Fibroblast of skin of left biceps (primary cell): ENCODE measurements at places on chromosomes 7 and 10.

DNA sequence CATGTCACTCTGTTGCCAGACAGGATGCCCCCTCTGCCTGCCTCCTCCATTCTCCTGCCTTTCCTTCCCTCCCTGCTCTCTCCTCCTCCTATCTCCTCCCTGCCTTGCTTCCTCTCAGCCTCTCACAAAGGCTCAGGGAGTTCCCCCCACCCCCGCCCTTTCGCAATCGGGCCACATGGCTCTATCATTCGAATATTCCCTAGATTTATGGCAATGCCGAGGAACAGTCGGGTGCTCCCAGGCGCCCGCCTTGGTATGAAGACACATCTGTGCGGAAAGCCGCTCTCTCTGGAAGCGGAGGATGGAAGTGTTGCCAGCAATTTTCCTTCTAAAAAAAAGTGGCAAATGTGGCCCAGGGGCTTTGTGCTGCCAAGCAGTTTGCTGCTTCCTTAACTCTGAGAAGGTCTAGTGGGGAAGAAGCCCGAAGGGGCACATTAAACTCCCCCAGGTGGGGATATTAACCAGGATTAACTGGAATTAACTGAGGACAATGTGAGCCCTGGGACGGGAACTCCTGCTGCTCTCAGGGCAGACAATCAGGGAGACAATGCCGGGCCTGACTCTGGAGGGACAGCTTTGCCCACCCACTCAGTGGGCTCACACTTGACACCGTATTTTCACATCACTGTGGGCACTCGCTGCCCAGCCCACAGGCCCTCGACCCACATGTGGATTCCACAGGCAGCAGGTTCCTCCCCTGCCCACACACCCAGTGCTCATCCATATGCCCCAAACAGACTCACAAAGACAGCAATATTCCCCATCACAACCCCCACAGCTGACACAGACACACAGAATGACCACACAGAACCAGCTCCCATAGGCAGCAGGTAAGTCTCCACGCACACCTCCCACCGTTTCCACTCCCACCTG lies 88.4 kb upstream of the SMNDC1 start:
- peak; percentile 71 for DNase-seq

- DNase-seq: no peak
These were observed 4.2 kb downstream of the SFTPD start for GRCh38 chr10:79944428-79945395.

DNA sequence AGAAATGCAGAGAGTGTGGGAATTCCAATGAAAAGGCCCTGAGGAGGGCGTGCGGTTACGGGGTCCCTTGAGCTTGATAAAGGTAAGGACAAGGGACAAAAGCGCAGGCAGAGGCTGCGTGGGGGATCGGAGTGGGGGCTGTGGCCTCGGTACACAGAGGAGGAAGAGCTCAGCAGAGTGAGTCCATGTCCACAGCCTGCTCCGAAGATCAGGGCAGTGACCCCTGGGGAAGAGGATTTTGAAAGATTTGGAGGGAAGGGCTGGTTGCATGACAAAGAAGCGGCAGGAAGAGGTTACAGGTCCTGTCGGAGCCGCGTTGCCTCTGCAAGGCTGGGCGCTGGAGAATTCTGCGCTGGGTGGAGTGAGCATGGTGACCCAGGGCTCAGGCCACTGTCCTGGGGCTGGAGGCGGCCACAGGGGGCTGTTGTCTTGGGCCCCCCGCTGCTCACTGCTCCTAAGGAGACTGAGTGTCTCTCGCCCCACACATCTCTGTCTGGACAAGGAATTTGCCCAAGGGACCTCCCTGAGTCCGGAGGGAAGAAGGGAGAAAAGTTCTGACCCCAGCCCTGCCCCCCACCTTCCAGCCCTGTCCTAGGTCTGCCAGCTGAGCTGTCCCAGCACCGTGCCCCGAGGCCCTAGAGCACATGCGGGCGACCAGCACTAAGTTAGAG lies 69.8 kb upstream of the INSIG1 start:
- DNase-seq: no peak

GRCh38 chr7:90349305-90349704 lies 2.8 kb downstream of the GTPBP10 start:
- no peak for DNase-seq

DNA sequence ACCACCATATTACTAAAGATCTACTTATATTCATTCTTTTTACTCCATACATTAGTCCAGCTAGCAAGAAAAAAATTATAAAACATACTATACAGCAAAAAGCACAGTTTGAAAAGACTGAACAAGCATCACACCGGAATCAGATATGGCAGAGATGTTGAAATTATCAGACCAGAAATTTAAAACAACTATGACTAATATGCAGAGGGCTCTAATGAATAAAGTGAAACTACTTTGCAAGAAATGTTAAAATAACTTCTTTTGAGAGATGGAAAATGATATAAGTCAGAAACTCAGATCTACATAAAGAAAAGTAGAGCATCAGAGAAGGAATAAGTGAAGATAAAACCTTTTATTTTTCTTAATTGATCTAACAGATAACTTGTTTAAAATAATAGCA lies 50.9 kb downstream of the SGCE start:
- no peak for DNase-seq

GRCh38 chr7:1137517-1138167 lies 22.4 kb downstream of the ZFAND2A start:
- DNase-seq: no peak

DNA sequence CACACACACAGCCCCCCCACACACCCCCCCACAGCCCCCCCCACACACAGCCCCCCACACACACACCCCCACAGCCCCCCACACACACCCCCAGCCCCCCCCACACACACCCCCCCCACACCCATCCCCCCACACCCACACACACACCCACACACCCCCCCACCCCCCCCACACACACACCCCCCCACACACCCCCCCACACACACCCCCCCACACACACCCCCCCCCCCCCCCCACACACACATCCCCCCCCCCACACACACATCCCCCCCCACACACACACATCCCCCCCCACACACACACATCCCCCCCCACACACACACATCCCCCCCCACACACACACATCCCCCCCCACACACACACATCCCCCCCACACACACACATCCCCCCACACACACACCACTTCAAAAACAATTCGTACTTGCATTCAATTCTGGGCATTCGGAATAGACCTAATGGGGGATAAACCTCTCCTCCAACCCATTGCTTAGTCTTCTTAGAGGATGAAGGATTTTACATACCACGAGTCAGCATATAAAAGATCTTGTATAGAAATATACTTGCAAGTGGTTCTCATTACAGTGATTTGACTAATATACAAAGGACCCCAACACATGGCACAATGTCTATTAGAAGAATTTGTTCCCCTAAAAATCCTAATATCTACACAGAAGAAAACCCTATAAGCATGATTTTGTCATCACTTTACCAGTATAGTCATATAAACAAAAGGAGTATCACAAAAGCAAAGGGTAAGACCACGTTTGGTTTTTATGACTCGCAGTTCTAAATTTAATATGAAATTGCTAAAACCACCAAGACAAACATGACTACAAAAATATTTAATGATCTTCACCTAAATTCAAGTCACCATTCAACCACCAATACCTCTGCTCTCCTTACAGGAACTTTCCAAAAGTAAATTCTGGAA lies 80.9 kb downstream of the DIP2C start:
- DNase-seq: no peak

DNA sequence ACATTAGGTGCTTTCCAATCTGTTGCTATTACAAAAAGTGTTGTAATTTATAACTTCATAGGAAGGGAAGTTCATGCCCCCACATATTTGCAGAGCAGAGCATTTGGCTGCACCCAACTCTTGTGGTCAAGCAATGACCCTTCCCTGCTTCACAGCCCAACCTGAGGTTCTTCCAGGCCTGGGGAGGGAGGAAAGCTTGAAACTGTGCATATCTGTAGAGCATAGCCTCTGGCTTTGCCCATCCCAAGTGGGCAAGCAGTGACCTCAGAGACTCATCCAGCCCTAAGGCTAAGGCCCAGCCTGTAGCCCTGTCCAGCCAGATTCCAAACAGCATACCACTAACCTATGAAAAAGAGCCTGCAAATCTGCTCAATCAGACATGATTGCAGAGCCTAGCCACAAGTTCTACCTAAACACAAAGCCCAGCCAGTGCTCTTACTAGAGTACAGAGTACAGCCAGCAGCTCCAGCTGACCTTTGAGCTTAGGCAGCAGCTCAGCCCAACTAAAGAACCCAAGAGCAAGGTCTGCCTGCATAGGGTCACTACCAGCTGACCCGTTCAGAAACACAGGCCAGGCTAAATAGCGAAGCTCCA lies 14.4 kb upstream of the GSTK1 start:
- DNase-seq: no peak

GRCh38 chr10:114259824-114260223 lies 20.8 kb downstream of the VWA2 start:
- no peak for DNase-seq

- no peak for DNase-seq
These were observed 126.2 kb upstream of the ACBD5 start for GRCh38 chr10:27366769-27367168.

- no peak for DNase-seq
These were observed 8.2 kb downstream of the NAPEPLD start for GRCh38 chr7:103140685-103141084.

DNA sequence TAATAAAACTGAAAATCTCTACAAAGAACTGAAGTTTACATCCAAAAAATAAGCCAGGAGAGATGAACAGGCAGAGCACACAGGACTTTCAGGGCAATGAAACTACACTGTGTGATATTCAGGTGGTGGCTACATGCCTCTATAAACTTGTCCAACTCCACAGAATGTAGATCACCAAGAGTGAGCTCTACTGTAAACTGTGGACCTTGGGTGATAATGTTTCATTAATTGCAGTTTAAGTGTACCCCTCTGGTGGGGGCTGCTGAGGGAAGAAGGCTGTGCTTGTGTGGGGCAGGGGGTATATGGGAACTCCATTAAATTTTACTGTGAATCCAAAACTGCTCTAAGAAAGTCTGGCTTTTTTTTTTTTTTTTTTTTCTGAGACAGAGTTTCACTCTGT lies 22.7 kb downstream of the YWHAG start:
- DNase-seq: no peak

GRCh38 chr10:63664341-63664885 lies 143.2 kb downstream of the REEP3 start:
- no peak for DNase-seq

DNA sequence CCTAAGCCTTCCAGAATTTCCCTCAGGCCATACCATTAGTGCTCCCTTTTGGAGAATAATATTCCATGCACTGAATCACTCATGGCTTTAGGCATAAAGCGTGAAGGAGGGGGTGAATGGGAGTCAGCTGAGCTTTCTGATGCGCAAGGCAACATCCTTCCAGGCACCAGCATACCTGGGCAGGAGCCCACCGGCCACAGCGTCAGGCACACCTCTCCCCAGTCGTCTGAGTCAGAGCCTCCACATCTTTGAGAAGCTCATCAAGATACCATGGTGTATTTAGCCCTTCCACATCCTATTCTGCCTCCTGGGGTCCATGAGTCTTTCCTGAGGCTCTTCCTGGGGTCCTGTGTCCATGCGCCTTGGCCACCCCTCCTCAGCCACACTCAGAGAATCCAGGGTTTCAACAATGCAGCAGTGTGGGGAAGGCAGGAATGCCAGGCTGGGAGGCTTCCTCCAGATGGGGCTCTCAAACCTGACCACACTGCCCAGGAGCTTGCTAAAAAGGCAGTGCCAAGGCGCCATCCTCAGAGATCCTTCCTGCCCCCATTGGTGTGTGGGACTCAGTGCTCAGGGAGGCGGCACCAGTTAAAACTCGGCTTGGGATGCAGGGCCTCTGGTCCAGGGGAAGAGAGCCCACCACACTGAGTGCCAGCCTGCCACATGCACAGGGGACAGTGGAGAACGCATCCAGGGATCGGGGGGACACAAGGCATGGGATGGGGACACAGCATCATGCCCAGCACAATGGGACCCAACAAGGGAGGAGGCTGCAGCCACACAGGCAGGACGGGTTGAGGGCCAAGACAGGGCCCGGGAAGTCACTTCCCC lies 31.6 kb downstream of the RASGEF1A start:
- DNase-seq: no peak

DNA sequence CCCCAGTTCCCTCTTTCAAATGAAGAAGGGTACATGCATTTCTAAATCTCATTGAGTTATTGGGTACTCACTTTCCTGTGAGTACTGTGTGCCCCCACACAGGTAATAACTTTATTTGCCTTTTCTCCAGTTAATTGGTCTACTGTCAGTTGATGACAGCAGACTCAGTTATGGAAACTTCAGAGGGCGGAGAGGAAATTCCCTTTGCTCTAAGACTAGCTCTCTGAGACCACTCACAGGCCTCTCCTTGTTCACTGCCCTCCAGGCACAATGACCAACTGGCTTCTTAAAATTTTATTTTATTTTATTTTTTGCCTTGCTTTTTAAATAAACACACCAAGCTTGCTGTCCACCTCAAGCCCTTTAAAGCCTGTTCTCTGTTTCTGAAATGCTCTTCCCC lies 235.8 kb upstream of the AOAH start:
- DNase-seq: no peak

GRCh38 chr7:118325450-118325808 lies 100.9 kb downstream of the ANKRD7 start:
- no peak for DNase-seq

DNA sequence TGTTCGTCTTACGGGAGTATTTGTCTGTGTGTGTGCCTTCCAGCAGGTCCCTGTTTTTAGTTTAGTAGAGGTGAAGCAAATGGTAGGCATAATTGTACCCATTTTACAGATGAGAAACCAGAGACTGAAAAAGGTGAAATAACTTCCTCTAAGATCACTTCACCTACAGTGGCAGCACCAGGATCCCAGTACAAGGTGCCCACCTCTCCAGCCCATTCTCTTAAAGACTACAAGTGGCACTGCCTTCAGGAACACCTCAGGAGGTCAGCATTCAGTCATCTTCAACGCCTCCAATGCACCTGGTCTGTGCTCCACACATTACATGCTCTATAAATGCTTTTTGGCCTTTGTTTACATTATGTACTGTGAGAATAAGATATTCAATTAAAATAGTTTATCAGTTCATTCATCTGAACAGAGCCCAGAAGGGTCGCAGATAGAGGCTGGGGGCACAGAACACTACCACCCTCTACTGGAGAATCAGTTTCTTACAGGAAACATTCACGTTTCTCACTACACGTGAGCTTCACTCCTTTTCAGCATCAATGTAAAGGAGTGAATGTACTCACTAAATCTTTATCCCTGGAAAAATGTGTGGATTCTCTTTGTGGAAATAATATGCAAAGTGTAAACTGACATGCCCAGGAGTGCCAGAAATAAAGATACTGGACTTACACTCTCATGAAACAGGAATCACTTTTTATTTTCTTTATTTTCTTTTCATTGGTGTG lies 45.5 kb upstream of the ABLIM1 start:
- DNase-seq: no peak

DNA sequence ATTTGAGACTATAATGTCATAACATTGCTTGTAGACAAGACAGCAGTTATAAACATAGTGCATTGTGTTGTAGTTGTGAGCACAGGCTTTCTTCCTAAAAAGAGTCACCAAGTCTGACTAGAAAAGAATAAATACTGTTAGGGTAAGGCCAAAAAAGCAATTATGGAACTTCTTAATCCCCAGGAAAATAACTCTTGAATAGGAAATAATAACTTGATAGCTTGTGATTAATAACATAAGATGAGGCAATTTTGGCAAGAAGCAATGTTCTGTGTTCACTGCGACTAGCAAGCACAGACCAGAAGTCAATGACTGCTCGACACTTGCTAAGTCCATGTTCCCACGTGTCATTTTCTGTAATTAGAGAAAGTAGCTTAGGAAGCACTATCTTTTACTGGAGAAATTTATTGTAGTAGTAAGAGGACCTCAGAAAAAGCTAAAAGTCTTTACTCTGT lies 97.1 kb downstream of the AGMO start:
- DNase-seq: no peak

- peak; percentile 49 for DNase-seq
These were observed 303.5 kb downstream of the SFMBT2 start for GRCh38 chr10:7107285-7107684.
